ENCODE measurements at places on chromosomes 4 and X. TPM values are rescaled to one million over a fixed set of nuclear protein-coding genes. Genes with fewer than 3 reads are reported as not detected.

DNA sequence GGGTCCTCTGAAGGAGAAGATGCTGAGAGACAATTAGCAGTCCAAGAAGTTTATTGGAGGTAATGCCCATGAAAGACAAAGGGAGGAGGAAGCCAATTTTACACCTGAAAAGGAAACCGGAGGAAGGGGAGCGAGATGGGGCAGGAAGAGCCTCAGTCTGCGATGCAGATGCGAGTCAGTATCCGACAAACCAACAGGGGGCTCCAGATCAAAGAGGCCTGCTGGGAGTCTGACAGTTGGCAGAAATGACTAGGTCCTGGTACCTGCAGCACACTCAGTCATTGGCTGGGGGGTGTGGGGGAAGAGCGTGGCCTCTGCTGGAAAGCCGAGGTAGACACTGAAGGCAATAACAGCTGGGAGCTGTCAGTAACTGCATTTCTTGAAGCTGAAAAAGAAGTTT lies 231.1 kb upstream of the CENPE start:
- DNase-seq, result peak; percentile 7
- H3K4me1 ChIP-seq, result no peaks in the 10 kb centered on the region
- H3K27ac ChIP-seq, result no peak overlapping the region
- no peak overlapping the region for H3K4me3 ChIP-seq

DNA sequence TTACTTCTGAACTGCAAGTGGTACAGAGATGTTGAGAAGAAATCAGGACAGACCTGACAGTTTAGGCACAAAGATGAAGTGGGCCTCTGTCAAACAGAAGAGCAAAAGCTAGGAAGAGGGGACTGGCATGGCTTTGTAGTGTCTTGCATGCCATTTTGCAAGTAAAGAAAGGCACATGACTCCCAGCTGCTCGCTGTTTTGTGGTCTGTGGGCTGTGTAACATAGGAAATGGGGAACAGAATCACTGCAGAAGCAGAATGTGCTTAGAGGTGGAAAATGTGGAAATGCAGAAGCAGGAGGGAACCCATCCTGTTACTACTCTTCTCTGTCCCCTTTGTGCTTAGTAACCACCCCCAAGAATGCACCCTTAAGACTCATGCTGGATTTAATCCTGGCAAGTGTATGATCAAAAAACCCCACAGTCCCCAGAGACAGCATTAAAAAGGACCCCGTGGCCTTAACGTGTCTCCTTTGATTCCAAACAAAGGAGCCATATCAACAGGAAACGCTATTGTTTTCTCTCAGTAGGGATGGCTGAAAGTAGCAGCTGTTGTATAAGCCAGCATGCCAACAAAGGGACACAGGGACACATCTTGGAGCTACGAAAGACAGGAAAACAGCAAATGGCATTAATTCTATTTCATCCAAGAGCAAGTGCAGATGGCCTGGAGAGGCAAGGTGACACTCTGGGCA lies 177.6 kb upstream of the GLRA2 start:
- H3K36me3 ChIP-seq, result no peaks in the 10 kb centered on the region
- DNase-seq, result no peak
- no peaks in the 10 kb centered on the region for H3K27me3 ChIP-seq
- H3K27ac ChIP-seq, result no peak overlapping the region

DNA sequence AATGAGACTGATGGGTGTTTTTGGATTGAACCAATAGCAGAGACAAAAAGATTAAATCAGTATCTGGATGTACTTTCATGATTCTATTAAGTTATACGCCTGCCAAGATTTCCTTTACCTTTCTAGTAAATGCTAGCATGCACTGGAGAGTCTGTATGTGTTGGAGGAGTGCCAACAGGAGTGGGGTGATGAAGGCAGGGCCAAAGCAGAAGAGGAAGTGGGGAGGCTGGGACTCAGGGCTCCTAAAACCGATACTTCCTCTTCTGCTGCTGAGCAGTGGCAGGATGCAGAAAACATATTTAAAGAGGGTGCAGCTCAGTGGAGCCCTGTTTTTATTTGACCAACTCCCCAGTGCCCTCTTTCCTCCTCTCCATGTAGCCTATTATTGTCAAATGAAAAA lies 5.6 kb downstream of the CYSLTR1 start:
- peak overlapping the region; percentile 85 for H3K27ac ChIP-seq
- peak; percentile 65 for DNase-seq
- H3K4me1 ChIP-seq, result peaks cover 40% of the 10 kb centered on the region
- H3K36me3 ChIP-seq, result peaks cover 36% of the 10 kb centered on the region
- H3K4me3 ChIP-seq, result peak overlapping the region; percentile 16

The ATP2B3 gene
- not detected for total RNA-seq

DNA sequence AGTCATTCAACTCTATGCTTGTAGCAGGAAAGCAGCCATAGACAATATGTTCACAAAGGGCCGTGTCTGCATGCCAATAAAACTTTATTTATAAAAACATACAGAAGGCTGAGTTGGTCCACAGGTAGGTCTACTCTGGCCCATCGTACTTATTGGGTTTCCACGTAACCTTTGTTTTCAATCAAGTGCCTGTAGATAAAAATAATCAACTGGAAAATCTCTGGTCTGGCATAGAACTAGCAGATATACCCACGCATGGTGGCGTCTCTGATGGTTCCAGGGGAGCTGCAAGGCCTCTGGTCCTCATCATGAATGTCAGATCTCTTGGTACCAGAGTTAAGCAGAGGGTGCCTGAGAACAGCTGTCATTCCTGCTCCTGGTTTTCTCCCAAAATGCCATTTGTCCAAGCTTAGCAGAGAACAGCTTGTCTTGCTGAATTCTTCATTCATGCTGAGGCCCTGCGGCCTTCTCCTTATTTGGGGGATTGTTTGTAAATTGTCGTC lies 31.4 kb upstream of the JAKMIP1 start:
- H3K4me3 ChIP-seq, result no peak overlapping the region
- no peak overlapping the region for H3K27ac ChIP-seq
- peaks cover 3% of the 10 kb centered on the region for H3K27me3 ChIP-seq

DNA sequence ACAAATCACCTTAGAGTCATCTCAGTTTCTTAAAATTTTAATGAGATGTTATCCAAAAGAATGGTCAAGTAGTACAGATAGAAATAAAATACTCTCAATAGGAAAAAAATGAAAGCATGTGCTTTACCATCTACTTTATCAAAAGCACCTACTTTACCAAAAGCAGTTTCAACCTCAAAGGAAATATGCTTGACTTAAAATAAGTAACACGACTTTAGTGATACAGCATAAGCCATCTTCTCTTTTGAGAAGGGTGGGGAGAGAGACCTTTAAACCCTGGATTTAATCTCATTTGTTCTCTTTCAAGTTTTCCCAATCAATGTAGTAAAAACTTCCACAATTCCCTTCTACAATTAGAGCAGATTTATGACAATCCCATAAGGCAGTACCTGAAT lies 26.5 kb downstream of the OTUD4 start:
- H3K4me1 ChIP-seq, result peaks cover 16% of the 10 kb centered on the region
- H3K27ac ChIP-seq, result peak overlapping the region; percentile 22
- no peak for DNase-seq
- H3K4me3 ChIP-seq, result no peak overlapping the region
- H3K36me3 ChIP-seq, result peaks cover 63% of the 10 kb centered on the region
- H3K27me3 ChIP-seq, result no peaks in the 10 kb centered on the region

DNA sequence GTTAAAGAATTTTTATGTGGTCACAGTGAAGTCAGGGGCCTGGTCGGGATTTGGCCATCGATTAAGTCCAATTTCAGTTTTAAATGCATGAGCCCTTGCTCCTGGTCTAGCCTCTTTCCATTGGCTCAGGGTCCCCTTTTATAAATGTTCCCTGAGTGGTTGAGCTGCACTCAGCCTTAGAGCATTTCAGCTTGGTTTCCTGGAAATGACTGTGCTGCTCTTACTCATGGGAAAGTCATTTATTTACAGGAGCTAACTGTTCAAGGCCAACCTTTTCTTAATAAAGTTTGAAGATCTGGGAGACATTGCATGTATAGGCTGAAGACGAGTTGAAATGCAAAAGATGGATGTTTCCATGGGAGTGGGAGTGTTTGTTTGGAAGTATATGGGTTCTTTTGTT lies 98.8 kb upstream of the CLNK start:
- no peaks in the 10 kb centered on the region for H3K36me3 ChIP-seq
- H3K27ac ChIP-seq, result no peak overlapping the region
- peak overlapping the region; percentile 4 for H3K4me3 ChIP-seq
- no peak for DNase-seq
- H3K4me1 ChIP-seq, result no peaks in the 10 kb centered on the region

The ASB5 gene
- not detected for total RNA-seq

GRCh38 chr4:183876268-183876934 lies 28.7 kb upstream of the STOX2 start:
- H3K4me3 ChIP-seq, result no peak overlapping the region
- peaks cover 2% of the 10 kb centered on the region for H3K27me3 ChIP-seq
- DNase-seq, result no peak
- H3K27ac ChIP-seq, result no peak overlapping the region

The TCEAL6 gene
- not detected for total RNA-seq

- peak overlapping the region; percentile 80 for H3K4me3 ChIP-seq
- peaks cover 5% of the 10 kb centered on the region for H3K27me3 ChIP-seq
- H3K36me3 ChIP-seq, result peaks cover 12% of the 10 kb centered on the region
- DNase-seq, result no peak
- peak overlapping the region; percentile 91 for H3K27ac ChIP-seq
Measured at GRCh38 chrX:130402208-130402684, 459 bp downstream of the RBMX2 start.

GRCh38 chrX:12329476-12329875 lies 191.2 kb downstream of the FRMPD4 start:
- no peaks in the 10 kb centered on the region for H3K27me3 ChIP-seq
- no peak overlapping the region for H3K4me3 ChIP-seq

DNA sequence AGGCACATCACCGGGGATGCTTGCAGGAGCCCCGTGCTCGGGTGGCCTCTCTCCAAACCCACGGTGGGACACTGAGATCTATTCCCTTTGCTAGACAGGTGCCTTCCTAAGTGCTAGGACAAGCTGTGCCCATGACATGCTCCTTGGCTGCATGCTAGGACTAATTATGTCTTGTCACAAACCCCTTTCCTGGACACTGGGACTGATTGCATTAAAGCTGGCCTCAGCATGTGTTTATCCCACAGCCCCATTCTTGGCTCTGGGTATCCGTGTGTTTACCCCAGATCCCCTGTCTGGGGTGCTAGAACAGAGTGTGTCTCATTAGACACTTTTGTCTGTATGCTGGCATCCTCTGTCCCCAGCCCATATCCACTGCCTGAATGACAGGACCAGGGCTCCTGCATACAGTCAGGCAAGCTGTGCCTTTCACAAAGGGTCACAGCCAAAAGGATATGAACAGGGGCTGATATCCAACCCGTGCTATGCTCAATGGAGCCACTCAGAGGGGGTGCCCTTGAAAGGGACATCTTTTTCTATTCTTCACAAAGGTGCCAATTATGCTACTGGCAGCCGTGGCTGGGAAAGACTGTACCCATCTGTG lies 9.2 kb upstream of the IQSEC2 start:
- H3K4me3 ChIP-seq, result no peak overlapping the region
- H3K36me3 ChIP-seq, result no peaks in the 10 kb centered on the region
- no peak for DNase-seq
- peaks cover 25% of the 10 kb centered on the region for H3K4me1 ChIP-seq

The MXD4 gene
- 24.6 TPM for total RNA-seq

DNA sequence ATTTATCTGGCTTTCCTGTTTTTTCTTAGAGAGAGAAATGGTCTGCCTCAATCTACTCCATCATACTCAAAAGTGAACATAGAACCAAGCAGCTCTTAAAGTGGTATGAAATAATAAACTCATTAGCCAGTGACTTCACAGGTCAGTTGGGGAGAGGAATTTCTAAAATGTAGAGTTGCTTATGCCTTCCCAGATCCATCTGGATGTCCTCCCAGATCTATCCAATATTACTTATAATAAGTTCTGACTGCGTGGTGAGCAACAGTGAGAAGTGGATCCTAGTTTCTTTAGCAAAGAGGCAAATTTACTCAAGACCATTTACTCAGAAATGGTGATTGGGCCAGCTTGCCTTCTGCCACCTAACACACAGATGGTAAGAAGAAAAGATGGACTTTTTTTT lies 748.0 kb downstream of the PCDH18 start:
- no peak overlapping the region for H3K27ac ChIP-seq
- H3K36me3 ChIP-seq, result no peaks in the 10 kb centered on the region
- no peaks in the 10 kb centered on the region for H3K4me1 ChIP-seq
- H3K27me3 ChIP-seq, result no peaks in the 10 kb centered on the region

The CPE gene
- total RNA-seq, result not detected

DNA sequence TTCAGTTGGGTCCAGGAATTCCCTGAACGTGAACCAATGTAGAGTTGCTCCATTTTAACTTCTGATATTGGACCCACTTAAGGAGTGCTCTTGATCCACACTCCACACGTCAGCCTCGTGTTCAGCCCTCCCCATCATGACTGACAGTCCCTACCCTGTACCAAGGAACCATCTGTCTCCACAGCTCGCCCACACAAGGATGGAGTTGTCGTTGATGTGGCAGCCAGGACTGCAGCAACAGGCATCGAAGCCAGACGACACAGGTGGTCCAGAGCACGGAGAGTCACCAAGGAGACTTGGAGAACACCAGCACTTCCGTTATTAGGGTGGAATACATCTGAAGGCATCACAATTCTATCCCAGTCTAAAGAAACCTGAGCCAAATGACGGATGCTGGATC lies 472.1 kb upstream of the NR3C2 start:
- no peak overlapping the region for H3K27ac ChIP-seq
- DNase-seq, result no peak
- H3K36me3 ChIP-seq, result no peaks in the 10 kb centered on the region

GRCh38 chrX:103367502-103367901 lies 8.8 kb upstream of the BEX3 start:
- H3K27ac ChIP-seq, result no peak overlapping the region
- H3K36me3 ChIP-seq, result no peaks in the 10 kb centered on the region
- peaks cover 1% of the 10 kb centered on the region for H3K27me3 ChIP-seq
- no peaks in the 10 kb centered on the region for H3K4me1 ChIP-seq

- no peak overlapping the region for H3K27ac ChIP-seq
- H3K36me3 ChIP-seq, result peaks cover 3% of the 10 kb centered on the region
- H3K27me3 ChIP-seq, result no peaks in the 10 kb centered on the region
- H3K4me1 ChIP-seq, result peaks cover 4% of the 10 kb centered on the region
Measured at GRCh38 chr4:25347971-25348370, 29.1 kb upstream of the ANAPC4 start.

DNA sequence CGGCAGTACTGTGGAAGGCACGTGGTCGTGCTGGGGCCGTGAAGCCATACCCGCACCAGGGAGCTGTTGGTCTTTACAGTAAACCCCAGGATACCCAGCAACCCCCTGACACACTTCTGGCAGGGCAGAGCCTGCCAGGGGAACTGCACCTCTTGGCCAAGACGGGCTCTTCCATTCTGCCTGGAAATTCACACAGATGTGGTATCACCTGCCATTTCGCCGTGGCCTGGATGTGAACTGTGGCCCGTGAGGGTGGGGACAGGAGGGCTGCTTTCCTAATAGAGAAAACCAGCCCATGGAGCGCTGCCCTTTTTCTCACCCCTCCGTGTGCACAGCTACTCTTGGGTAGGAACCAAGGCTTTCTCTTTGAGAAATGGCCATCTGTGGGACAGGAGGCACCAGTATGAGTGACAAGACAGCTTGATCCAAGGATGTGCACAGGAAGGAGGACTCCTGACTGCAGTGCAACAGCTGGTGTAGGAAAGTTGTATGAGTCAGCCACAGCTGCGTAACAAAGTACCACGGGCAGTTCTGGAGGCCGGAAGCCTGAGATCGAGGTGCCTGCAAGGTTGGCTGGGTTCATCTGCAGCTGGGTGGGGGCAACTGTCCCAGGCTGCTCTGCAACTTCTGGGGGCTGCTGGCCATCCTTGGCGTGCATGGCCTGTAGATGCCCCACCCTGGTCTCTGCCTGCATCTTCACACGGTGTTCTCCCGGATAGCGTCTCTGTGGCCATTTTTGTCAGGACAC lies 95.7 kb downstream of the PSAPL1 start:
- no peaks in the 10 kb centered on the region for H3K36me3 ChIP-seq
- no peak for DNase-seq
- no peak overlapping the region for H3K27ac ChIP-seq
- H3K4me3 ChIP-seq, result no peak overlapping the region

Measured in activated CD4-positive, alpha-beta T cell treated with anti-CD3 and anti-CD28 coated beads, Interleukin-2, amount 10 ng/mL, durations not matched to agents 7 days and 5 days (primary cell).